Activated B cell treated with CpG ODN at 0.5 μM for 24 hours (primary cell): ENCODE measurements at places on chromosomes 1 and 21.

DNA sequence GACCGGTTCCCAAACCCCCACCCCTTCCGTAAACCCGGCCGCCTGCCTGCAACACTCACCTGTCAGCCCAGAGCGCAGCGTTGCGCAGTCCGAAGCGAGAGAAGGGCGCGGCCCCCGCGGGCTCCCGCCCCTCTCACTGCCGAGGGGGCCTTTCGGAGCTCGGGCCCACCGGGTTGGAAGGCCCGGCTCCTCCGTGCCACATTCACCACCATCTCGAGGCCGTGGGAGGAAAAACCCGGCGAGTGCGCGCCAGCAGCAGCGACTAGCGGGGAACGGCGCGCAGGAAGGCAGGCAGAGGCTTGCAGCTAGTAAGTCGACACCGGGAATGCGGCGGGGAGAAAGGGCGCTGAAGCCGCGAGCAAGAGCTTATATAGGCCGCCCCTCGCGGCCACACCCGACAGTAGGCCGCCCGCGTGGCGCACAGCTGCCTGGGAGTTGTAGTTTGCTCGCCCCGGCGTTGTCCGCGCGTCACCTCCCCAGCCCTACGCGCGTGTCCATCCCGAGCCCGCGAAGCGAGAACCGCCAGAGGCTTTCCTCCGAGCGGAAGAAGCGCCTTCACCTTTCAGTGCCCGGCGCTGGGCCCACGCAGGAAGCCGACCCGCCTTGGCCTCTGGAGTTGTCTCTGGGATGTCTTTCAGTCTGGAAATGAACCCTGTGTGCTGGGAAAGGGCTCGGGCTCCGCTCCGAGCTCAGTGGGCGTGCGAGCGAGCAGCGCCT is 10.4 kb upstream of the RAB42 start:
- peaks cover 48% of the 10 kb centered on the region for H3K36me3 ChIP-seq
- no peaks in the 10 kb centered on the region for H3K27me3 ChIP-seq
- H3K27ac ChIP-seq = peak overlapping the region; percentile 91
- peak; percentile 94 for DNase-seq
- H3K4me3 ChIP-seq = peak overlapping the region; percentile 96
- peaks cover 48% of the 10 kb centered on the region for H3K4me1 ChIP-seq

GRCh38 chr21:35862969-35863368 is 197.4 kb downstream of the SETD4 start:
- no peak overlapping the region for H3K27ac ChIP-seq
- H3K4me1 ChIP-seq = no peaks in the 10 kb centered on the region
- H3K27me3 ChIP-seq = peaks cover 10% of the 10 kb centered on the region
- H3K4me3 ChIP-seq = no peak overlapping the region

GRCh38 chr1:239361403-239361802 is 25.0 kb upstream of the CHRM3 start:
- no peak overlapping the region for H3K4me3 ChIP-seq
- H3K27ac ChIP-seq = no peak overlapping the region
- no peak for DNase-seq
- H3K27me3 ChIP-seq = no peaks in the 10 kb centered on the region
- no peaks in the 10 kb centered on the region for H3K36me3 ChIP-seq
- no peaks in the 10 kb centered on the region for H3K4me1 ChIP-seq

DNA sequence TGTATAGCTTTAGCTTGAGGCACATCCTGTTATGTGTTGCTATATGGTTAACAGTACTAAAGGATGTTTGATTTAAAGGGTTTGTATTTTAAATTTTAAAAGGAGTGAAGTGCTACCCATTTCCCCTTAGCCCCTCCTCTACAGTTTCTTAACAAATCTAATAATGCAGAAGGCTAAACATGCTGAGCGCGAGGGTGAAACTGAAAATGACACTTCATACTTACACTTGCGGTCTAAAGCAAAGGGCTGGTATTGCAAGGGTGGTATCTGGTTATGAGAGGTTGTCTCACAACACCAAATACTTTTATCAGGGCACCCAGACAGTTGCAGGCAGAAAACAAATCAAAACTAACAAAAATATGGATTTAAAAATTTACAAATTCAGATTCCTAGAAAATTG is 172.3 kb downstream of the SIPA1L2 start:
- no peaks in the 10 kb centered on the region for H3K36me3 ChIP-seq
- H3K27me3 ChIP-seq = no peaks in the 10 kb centered on the region
- no peak overlapping the region for H3K4me3 ChIP-seq
- H3K27ac ChIP-seq = no peak overlapping the region
